Stimulated activated CD4-positive, alpha-beta T cell treated with anti-CD3 and anti-CD28 coated beads, Interleukin-2, amount 100 ng/mL, for 24 hours (primary cell): ENCODE measurements at places on chromosomes 1 and 21.

DNA sequence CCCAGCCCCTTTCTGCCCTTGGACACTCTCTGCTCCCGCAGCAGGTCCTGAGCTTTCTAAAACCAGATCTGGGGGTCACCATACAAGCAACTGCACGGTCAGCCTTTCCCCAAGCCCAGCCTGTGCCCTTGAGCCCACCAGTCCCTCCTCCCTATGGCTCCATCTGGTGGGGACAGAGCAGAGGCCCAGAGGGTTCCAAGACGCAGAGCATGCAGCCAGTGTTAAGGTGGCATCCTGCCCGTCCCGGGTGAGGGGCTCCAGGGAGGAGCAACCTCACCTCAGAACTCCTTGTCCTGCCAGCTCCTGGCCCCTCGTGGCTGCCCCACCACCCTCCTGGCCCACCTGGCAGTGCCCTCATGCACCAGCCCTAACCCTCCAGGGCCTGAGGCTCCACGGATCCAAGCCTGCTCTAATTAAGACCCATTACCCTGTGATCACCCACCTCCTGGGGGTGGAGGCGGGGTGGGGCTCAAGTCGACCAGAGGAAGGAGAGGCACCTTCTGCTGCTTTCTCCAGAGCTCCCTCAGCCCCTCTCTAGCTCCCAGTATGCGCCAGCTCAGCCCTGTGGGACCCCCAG lies 8.5 kb downstream of the CHD5 start:
- no peak for DNase-seq

DNA sequence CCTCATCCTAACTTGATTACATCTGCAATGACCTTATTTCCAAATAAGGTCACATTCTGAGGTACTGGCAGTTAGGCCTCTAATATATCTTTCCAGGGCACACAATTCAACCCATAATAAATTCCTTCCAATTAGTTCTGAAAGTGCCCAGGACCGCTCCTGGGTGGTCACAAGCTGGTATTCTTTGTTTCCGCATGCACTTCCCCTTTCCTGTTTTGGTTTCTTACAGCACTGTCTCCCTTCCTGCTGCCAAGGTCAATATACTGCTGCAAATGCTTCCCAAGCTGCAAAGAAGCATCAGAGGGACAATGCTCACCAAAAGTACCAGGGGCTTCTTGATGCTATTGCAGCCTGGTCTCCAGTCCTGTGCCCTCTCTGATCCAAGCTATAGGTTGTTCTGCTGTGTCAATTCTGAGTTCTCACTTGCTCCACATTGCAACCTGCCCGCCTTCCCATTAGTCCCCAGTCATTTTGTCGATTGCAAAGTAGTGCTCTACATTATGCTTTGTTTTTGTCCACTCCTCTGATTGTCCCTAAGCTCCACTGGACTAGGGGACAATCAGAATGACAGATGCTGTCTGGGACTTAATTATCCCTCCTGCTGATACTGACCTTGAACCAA lies 13.9 kb upstream of the XPR1 start:
- no peak for DNase-seq

- DNase-seq: no peak
These were observed 21.5 kb downstream of the CRCT1 start for GRCh38 chr1:152535774-152536173.

GRCh38 chr1:220741349-220741748 lies 6.8 kb upstream of the MTARC2 start:
- DNase-seq: no peak

- no peak for DNase-seq
These were observed 56.4 kb downstream of the MT1HL1 start for GRCh38 chr1:236947794-236948193.

DNA sequence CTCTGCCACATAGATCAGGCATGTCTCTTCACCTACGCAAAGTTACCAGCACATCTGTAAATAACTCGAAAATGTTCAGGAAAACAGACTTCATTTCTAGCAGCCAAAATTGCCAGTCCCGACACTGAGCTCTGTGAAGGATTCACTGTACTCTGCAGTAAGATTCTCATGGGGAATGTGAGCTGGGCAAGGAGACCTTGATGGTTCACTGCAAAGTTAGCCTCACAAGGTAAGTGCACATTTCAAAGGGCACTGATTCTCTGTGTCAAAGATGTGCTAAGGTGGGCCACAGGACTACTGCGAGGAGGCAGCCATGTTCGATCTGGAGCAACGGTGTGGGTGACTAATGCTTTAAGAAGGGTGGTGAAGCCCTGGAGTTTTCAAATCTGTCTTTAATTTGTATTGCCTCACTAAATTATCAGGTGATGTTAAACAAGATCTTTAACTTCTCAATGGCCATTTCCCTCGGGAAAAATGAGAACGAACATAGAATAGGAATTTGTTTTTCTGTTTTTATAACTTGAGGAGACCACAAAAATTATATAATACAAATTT lies 25.2 kb downstream of the STPG1 start:
- no peak for DNase-seq

DNA sequence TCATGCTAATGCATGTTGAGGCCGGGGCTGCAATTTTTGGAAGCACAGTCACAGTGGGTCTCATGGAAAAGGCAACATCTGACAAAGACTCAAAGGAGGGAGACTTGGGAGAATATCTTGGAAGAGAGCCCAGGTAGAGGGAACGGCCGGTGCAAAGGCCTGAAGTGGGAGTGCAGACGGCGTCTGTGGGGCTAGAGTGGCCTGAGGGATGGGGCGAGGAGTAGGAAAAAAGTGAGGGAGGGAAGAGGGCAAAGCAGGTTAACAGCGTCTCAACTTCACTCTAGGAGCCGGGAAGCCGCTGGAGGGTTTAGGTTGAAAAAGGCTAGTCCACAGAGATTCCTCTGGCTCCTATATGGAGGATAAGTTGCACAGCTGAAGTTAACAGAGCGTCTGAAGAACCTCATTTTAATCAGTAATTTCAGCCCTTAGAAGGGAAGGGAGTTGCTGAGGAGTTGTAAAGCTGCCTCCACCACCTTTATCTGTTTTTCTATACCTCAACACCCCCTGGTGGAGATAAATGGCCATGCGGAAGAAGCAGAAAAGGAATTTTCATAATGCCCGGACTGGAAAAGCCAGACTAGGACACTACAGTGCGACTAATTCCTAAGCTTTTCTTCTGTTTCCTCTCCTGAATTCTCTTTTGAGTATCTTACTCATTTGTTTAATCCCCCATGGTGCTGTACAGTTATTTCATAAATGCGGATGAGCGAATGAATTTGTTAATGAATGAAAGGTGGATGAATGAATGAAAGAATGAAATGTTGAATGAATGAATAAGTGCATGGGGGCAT lies 78.7 kb upstream of the ZNF281 start:
- peak; percentile 56 for DNase-seq

GRCh38 chr1:160058087-160058486 lies 11.9 kb downstream of the KCNJ10 start:
- no peak for DNase-seq

DNA sequence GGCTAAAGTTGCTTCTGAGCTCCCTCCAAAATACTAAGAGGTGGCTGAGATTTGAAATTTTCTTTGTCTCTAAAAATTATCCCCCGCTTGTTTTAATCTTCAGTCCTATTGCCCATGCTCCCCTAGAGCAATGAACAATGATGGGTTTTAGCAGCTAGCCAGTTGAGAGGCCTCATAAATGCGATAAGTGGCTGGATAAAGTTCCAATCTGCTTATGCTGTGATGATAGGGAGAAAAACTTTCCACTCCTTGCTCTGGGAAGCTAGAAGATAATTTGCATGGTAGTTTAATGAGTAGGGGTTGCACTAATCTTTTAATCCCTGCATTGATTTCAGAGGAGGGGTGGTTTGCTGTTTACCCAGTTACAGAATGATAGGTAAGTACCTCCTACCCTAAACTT lies 9.6 kb upstream of the PRPF3 start:
- DNase-seq: no peak

DNA sequence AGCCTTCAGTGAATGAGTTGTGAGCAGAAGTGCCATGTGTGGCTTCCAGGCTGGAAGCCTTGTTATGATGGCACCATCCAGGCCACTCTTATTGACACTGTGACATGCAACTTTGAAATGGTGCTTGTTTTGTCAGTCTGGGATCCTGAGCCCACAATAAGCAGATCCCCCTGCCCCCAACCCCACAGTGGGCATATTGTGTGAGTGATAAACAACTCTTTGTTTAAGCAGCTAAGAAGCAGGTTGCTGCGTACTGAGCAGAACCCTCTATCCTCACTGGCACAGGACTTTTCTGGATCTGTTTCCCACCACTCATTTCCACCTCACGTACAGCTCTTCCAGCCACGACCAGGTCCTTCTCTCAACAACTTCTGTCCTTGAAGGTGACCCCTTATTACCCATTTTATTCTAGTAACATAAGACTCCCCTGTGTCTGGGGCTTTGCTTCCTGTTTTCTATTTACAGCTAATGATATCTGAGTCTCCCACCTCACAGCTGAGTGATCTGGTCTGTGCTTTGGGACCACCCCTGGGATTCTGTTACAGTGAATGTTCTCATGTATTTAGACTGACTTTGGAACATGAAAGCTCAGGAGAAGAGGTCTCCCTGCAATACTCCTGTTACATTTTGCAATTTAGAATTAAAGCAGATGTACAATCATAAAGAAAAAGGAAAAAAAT lies 375.5 kb downstream of the PCP4 start:
- no peak for DNase-seq

DNA sequence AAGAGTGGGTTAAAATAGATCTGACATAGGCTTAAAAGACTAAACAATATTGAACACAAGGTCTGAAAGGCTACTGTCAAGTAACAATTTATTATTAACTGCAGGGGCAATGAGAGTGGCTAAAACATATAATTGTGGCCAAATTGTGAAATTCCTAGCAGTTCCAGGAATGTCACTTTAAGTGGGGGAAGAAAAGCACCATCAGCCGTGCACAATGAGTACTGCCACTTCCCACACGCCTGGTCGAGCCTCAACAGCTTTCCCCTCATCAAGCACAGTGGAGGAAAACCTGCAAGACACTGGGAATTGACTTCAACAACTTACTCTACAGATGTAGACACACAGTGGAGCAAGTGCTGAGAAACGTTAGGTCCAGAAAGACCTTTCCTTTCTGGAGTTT lies 16.4 kb downstream of the TFB2M start:
- no peak for DNase-seq

DNA sequence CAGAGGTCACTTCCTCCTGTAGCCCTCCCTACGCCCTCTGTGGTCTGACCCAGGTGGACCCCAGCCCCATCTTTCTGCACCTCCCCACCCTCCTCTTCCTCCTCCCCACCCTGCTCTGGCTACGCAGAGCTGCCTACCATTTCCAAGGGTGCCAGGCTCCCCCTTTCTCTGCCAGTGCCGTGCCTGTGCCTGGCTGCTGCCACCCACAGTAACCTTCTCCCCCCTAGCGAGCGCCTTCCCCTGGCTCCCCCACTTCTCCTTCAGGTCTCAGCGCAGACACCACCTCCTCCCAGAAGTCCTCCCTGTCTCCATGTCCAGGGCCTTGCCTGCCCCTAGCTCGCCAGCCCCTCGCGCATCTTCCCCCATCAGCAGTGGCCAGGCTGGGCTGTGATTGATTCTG lies 471.5 kb downstream of the PTPRU start:
- no peak for DNase-seq

DNA sequence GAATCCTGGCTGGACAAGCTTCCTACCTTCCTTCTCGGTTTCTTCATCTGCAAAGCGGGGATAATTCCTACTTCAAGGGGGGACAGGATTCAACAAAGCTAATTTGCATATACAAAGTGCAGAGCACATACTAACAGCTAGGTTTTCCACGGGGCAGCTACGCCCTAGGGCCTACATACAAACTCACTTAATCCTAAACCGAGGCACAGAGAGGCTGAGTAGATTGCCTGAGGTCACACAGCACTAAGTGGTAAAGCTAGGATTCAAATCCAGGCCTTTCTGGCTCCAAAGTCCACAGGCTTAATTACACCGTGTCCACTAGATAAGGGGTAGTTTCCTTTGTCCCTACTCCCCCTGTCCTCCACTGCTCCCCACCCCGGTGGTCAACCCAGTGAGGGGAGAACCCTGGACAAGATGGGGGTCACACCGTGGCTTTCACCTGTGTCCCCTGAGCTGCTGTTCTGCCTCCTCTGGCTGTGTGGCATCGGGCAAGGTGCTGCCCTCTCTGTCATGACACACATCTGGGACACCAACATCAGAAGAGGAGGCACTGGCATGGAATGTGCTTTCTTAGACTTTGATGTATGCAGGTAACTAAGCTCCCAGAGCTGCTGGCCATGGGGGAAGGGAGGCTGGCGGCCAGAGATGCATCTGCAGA lies 44.5 kb downstream of the TAS1R2 start:
- no peak for DNase-seq

DNA sequence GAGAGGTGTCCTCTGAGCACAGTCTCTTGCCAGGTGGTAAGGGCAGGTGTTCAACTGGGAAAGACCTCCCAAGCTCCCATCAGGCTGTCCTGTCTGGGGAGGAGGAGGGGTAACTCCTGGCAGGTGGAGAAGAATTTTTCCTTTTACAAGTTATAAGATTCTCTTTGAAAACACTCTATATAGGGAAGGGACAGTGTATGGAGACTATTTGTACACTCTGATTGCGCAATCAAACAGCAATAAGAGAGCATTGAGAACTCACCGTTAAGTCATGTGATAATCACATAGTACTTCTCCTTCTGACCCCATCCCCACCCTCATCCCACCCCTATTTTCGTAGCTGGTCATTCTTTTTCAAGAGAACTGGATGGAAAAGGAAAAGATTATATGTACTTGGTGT lies 179.3 kb upstream of the ZNF644 start:
- DNase-seq: no peak

GRCh38 chr1:39819091-39819812 lies 30.6 kb upstream of the BMP8B start:
- DNase-seq: no peak

GRCh38 chr1:218878369-218878768 lies 295.3 kb upstream of the LYPLAL1 start:
- DNase-seq: no peak

DNA sequence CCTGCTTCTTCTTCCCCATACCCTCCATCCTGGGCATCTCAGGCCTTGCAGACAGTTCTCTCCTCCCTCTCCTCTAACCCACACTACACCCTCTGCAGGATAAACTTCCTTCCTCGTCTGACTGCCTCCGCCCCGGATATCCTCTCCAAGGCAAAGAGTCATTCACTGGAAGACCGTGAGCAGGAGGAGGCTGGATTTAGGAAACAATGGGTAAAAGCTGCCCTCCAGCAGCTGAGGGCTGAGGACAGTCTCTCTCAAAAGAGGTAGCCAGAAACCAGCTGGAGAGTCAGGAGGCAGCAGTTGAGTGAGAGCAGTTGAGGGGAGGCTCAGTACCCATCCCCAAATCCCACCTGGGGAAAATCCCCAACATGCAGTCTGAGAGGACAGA lies 1.4 kb downstream of the CSRP1 start:
- DNase-seq: no peak

- DNase-seq: no peak
These were observed 62.2 kb upstream of the ATP5PO start for GRCh38 chr21:33977721-33978369.

- no peak for DNase-seq
These were observed 5.4 kb upstream of the PSMG1 start for GRCh38 chr21:39188521-39189139.

GRCh38 chr1:61011561-61012263 lies 70.6 kb upstream of the NFIA start:
- no peak for DNase-seq

GRCh38 chr1:211621447-211622198 lies 42.7 kb upstream of the SLC30A1 start:
- no peak for DNase-seq
